ENCODE measurements at places on chromosomes 1 and 21. TPM values are rescaled to one million over a fixed set of nuclear protein-coding genes. Genes with fewer than 3 reads are reported as not detected.
A peak's percentile ranks its signal among the peaks of the same experiment; 100 is the strongest.

DNA sequence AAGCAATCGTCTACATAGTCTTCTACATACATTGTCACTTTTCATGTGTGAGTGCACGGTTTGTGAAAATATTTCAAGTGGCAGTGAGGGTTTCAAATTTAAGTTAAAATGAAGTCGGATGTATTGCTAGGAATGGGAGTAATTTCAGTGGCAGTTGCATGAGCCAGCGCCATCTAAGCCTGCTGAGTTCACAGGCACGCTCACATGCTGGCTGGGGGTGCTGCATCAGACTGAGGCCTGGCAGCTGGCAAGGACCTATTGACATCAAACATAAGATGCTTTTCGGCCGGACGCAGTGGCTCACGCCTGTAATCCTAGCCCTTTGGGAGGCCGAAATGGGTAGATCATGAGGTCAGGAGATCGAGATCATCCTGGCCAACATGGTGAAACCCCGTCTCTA, 80.7 kb downstream of the UBE4B start:
- H3K36me3 ChIP-seq: no peaks in the 10 kb centered on the region
- DNase-seq: no peak
- H3K27me3 ChIP-seq: no peaks in the 10 kb centered on the region
- no peaks in the 10 kb centered on the region for H3K4me1 ChIP-seq
- H3K4me3 ChIP-seq: no peak overlapping the region

GRCh38 chr1:22739648-22740385, 29.2 kb downstream of the EPHB2 start:
- H3K27me3 ChIP-seq: no peaks in the 10 kb centered on the region
- no peaks in the 10 kb centered on the region for H3K4me1 ChIP-seq
- no peak overlapping the region for H3K27ac ChIP-seq
- no peak overlapping the region for H3K4me3 ChIP-seq

- H3K36me3 ChIP-seq: no peaks in the 10 kb centered on the region
- no peak overlapping the region for H3K4me3 ChIP-seq
- H3K27ac ChIP-seq: peak overlapping the region; percentile 10
- H3K27me3 ChIP-seq: no peaks in the 10 kb centered on the region
Observed at GRCh38 chr1:42209526-42210251, 45.1 kb upstream of the GUCA2A start.

The TATDN3 gene
- total RNA-seq: 15.5 TPM

The NR5A2 gene
- total RNA-seq: 4.1 TPM

The SHISAL2A gene
- total RNA-seq: 0.15 TPM

DNA sequence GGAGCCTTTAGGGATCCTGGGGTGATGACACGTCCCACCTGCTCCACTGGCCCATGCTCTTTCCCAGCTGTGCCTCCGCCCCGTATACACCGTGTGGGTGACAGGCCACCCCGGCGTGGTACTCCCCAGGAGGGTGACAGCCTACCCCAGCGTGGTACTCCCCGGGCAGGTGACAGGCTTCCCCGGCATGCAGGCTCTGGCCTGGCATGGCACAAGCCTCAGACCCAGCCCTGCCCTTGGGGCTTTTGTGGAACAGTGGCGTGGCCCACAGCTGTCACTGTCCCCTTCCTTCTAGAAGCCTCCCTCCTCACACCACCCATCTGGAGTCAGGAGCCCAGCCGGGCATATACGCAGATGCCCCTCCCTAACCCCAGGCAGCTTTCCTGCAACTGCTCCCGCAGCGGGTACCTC, 4.7 kb upstream of the PFKL start:
- H3K36me3 ChIP-seq: no peaks in the 10 kb centered on the region
- DNase-seq: no peak
- H3K27ac ChIP-seq: no peak overlapping the region
- H3K4me1 ChIP-seq: peaks cover 4% of the 10 kb centered on the region
- no peak overlapping the region for H3K4me3 ChIP-seq
- H3K27me3 ChIP-seq: no peaks in the 10 kb centered on the region

The CR2 gene
- total RNA-seq: under 0.01 TPM

GRCh38 chr21:43884861-43885417, 19.9 kb downstream of the AGPAT3 start:
- H3K27me3 ChIP-seq: no peaks in the 10 kb centered on the region
- H3K36me3 ChIP-seq: no peaks in the 10 kb centered on the region
- H3K4me3 ChIP-seq: no peak overlapping the region

The CD53 gene
- 72.6 TPM for total RNA-seq

- no peak for DNase-seq
- no peak overlapping the region for H3K4me3 ChIP-seq
- H3K36me3 ChIP-seq: no peaks in the 10 kb centered on the region
- H3K4me1 ChIP-seq: no peaks in the 10 kb centered on the region
- H3K27me3 ChIP-seq: no peaks in the 10 kb centered on the region
Observed at GRCh38 chr1:62613890-62614289, 16.6 kb downstream of the ANGPTL3 start.

GRCh38 chr1:246678816-246679793, 45.1 kb upstream of the SCCPDH start:
- no peaks in the 10 kb centered on the region for H3K27me3 ChIP-seq
- H3K4me1 ChIP-seq: no peaks in the 10 kb centered on the region
- H3K36me3 ChIP-seq: no peaks in the 10 kb centered on the region
- no peak for DNase-seq
- H3K27ac ChIP-seq: no peak overlapping the region

DNA sequence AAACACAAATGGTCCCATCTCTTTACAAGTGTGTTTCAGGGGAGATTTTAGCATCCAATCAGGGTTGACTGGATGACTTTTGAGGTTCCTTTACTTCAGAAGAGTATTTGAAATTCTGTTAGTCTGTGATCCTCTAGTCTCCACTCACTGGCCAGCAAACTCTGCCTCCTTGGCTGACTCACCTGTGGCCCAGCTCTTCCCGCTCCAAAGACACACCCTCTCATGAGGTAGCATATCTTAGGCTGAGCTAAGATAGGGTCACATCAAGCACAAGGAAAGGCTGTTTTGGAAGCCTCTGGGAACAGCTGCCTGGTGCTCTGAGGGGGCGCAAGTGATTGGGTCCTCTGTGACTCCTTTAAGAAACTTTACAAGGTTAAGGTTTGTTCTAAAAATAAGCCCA, 102.3 kb upstream of the FGGY start:
- H3K4me3 ChIP-seq: no peak overlapping the region
- H3K4me1 ChIP-seq: no peaks in the 10 kb centered on the region
- no peaks in the 10 kb centered on the region for H3K36me3 ChIP-seq
- no peaks in the 10 kb centered on the region for H3K27me3 ChIP-seq

DNA sequence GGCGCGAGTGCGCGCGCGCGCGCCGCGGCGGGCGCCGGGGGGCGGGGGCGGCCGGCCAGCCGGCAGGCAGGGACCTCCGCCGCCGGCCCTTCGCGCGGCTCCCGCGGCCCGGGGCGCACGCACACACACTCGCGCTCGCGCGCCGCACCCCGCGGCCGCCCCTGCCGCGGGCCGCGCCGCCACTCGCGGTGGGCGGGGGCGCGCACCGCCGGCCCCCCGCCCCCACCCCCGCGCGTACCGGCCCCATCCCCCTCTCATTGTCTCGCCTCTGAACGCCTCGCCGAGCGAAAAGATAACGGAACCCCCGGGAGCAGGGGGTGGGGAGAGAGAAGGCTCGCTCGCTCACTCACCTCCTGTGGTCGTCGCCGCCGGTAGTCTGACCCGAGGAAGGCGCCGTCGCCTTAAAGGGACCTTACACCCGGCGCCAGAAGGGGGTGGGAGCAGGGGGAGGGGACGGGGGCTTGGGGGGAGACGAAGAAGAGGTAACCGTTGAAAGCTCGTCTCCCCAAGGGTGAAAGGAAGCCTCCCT, 428 bp downstream of the POGZ start:
- H3K36me3 ChIP-seq: no peaks in the 10 kb centered on the region
- H3K4me3 ChIP-seq: peak overlapping the region; percentile 84
- H3K4me1 ChIP-seq: peaks cover 7% of the 10 kb centered on the region
- no peaks in the 10 kb centered on the region for H3K27me3 ChIP-seq
